ENCODE measurements at places on chromosomes 3 and 15.
A peak's percentile ranks its signal among the peaks of the same experiment; 100 is the strongest.

DNA sequence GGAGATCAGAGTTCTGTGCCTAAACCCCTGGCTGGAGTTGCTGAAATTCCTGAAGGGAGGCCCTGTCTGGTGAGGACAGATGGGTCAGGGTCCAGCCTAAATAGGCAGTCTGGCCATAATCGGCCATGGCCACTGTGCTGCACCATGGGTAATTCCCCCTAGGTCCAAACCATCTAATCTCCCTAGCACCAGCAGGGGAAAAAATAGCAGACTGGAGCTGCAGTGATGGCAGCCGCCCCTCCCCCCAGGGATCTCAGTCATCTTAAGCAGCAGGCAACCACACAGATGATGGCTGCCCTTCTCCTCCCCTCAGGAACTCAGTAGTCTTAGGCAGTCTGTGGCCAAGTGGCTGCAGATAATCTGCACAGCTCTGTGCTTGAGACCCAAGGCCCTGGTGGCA is 68.4 kb upstream of the CD96 start:
- no peak for DNase-seq

DNA sequence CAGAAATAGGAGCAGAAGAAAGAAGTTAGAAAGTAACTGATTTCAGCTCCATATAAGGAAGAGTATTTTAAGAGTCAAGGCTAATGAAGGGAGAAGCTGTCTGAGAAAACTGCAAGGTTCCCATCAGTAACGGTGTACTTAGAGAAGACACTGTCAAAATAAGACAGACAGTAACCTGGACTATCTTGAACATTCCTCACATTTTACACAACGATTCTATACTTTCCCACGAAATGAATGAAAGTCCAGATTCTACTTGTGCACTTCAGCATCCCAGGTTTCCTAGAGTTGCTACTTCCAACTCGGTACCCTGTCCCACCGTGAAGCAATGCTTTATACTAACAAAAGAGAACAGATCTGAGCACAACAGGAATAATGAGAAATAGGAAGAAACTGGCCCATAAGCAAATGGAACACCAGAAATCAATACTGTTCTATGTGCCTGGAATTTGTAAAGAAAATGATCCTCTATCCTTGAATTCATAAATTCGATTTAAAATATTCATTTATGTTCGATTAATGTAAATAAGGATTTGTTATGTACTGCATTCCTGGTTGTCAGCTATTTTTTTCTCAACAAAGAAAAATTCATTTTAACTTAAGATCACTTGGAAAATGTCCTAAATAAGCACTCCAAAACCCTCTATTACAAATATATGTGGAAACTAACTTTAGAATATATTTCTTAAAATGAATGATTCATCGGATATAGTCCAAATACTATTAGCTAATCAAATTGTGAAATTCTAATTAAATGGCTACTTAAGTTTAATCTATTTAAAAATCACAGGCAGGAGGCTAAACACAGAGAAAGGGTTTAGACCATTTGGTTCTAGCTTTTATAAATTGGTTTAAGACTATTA is 1.5 kb downstream of the C3orf70 start:
- no peak for DNase-seq

GRCh38 chr3:55571216-55571813 is 84.2 kb upstream of the WNT5A start:
- DNase-seq, result no peak

DNA sequence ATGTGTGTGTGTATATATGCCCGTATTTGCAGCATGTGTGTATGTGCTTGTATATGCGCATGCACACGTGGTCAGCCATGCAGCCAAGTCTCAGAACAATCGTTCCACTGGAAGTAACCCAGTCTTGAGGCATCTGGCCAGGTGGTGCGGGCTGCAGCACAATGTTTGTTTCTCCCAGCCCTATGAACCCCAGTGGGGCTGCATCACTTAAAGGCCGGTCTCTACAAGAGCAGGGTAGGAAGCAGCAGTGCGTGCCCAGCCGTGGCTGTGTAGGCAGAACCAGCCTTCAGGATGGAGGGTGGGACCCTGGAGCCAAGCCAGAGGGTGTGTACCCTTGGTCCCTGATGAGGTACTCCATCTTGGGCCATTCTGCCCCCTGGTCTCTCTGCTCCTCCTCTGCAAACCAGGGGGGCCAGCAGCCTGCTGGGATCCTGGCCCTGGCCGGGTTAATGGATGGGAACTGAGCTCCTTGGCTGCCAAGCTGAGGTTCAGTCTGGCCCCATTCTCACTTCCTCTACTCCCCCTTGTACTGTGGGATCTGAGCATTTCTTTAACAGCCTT is 11.8 kb downstream of the KLF13 start:
- no peak for DNase-seq

DNA sequence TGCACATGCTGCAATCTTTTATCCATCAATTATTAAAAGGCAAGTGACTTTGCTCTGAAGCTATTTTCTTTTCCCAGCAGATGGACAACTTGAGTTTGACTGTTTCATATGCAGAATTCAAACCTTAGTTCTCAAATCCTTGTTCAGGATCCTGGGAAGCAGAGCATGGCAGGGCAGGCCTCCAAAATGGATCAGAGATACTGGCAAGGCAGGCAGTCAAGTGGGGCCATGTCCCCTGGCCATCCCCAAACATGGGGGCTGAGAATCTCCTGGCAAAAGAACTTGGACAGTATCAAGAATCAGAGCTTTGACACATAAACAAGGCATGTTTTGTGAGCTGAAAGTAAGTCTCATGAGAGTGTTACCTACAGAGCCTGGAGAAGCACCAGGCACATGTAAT is 122.9 kb upstream of the CTNNB1 start:
- no peak for DNase-seq

- no peak for DNase-seq
Measured at GRCh38 chr3:139559541-139559940, 20.0 kb upstream of the RBP1 start.

GRCh38 chr3:53650424-53650823 is 156.0 kb downstream of the CACNA1D start:
- no peak for DNase-seq

GRCh38 chr3:100789579-100789978 is 80.3 kb downstream of the TFG start:
- DNase-seq, result no peak

DNA sequence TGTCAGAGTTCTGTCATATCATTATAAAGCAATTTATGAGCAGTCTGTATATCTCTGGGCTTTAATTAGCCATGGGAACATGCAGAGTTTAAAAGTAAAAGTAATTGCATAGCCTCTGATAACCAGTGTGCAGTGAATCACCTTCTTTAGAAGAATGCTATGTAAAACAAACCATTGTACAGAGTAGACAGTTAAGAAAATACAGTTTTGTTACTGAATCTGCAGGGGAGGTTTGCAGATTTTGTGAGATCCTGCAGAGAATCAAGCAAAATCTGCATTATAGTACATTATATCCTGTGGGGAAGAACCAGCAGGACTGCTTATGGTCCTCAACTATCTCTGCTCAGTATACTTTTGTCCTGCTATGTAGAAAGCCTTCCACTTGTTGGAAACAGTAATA is 396.2 kb upstream of the NAALADL2 start:
- no peak for DNase-seq

- DNase-seq, result peak; percentile 54
Measured at GRCh38 chr3:133130168-133130567, 92.0 kb downstream of the TMEM108 start.

DNA sequence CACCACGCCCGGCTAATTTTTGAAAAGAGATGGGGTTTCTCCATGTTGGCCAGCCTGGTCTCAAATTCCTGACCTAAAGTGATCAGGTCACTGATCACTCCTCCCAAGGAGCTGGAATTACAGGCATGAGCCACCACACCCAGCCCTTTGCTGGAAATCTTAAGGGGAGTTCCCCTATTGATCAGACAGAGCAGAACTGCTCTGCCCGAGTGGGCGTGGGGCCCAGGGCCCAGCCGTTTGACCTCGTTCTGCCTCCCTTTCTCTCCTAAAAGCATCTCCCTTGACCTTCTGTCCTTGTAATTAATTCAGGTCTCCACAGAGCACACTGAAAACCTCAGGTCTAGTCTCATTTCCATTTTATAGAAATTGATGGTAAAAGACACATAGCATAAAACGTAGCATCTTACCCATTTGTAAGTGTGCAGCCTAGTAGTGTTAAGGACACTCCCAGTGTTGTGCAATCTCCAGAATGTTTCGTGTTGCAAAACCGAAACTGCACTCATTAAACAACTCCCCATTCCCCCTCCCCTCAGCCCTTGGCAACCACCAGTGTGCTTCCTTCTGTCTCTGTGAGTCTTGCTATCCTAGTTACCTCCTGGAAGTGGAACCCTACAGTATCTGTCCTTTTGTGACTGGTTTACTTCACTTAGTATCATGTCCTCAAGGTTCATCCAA is 89.3 kb downstream of the SLCO3A1 start:
- DNase-seq, result peak; percentile 90

- DNase-seq, result peak; percentile 67
Measured at GRCh38 chr3:100073714-100074307, 40.5 kb downstream of the FILIP1L start.

GRCh38 chr3:108951820-108952501 is 1.7 kb downstream of the GUCA1C start:
- no peak for DNase-seq

DNA sequence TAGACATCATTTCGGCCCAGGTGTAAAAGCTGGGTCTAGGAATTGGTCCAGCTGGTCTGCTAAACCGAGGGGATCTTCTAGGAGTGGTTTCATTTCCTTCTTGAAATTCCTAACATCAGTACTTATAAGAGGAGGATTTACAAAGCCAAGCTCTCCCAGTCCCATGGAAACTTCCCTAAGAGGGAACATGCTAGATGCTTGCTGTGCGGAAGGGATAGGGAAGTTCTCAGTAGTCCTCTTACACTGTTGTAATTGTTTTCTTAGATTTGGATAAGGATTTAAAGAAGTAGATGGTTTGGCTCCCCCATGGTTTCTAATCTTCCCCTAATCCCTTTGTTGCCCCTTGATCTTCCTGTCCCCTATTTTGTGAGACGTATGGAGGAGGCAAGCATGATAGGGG is 89.7 kb upstream of the XCR1 start:
- no peak for DNase-seq

GRCh38 chr3:55857633-55858032 is 370.5 kb upstream of the WNT5A start:
- no peak for DNase-seq
